Pons (tissue), 1 donor: ENCODE measurements at places on chromosomes 4 and X.

GRCh38 chr4:72063726-72064125 is 31.9 kb downstream of the NPFFR2 start:
- no peak for DNase-seq

DNA sequence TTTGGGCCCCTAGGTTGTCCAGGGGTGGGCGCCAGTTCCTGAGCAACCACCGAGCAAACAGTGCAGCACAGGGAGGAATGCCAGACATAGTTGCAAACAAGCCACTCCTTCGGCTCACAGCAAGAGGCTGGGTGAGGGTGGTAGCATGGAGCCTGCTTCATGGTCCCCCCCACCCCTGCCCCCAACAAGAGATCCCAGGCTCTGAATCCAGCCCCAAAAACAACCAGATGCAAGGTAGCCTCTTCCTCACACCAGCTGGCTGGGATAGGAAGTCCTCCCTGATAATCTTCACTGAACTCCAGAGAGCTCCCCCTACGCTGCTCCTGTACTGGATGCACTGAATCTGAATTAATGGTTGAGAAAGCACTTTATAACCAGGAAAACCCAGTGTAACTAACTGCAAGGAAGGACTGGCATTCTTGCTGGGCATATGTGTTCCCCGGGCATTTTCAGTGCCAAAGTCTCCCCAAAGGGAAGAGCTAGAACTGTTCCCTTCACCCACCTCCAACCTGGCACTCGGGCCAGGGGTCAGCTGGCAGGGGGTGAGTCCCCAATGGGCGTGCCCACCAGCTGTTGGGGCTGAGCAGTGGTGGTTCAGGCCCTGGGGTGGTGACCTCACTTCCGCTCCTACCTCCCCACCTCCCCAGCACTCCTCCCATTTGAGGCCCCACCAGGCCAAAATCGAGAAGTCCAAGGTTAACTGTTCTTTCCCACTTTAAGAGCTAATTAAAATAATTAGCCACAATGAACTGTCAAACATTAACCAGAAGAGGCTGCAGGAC is 1.5 kb downstream of the ELF4 start:
- no peak for DNase-seq

DNA sequence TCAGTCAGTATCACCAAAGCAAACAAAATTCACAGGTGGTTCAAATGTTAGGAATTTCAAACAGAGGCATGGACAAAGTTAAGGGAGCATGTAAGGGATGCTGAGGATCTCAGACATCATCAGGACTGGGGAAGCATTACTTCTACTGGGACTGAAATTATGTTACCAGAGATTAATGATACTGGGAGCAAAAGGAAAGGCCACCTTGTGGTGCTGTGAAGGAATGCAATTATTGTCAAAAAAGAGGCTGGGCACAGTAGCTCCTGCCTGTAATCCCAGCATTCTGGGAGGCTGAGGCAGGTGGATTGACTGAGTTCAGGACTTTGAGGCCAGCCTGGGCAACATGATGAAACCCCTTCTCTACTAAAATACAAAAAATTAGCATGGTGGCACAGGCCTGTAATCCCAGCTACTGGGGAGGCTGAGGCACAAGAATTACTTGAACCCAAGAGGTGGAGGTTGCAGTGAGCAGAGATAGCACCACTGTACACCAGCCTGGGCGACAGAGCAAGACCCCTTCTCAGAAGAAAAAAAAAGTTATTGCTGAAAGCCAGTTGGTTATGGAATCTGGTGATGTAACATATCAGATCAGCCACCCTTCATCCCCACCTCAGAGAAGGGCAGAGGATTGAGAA is 954.3 kb downstream of the PCDH7 start:
- no peak for DNase-seq

DNA sequence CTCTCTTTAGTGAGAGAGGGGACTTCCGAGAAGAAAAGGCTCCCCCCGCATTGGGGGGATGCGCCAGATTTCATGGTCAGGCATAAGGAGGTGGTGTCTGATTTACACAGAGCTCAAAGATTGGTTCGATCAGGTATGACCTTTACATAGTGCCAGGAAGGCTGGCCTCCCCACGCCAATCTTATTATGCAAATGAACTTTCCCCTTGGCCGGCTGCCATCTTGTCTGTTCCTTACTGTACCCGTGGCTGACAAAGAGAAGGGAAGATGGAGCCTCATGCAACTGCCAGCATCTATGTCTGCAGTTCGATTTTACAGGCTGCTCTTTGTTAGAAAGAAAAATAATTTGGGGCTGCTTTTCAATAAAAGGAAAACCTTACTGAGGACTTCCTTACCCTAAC is 197.2 kb downstream of the GPM6A start:
- no peak for DNase-seq

- no peak for DNase-seq
Observed at GRCh38 chrX:54430519-54430918, 9.7 kb upstream of the TSR2 start.

- peak; percentile 14 for DNase-seq
Observed at GRCh38 chrX:317424-318067, 1.1 kb downstream of the GTPBP6 start.

DNA sequence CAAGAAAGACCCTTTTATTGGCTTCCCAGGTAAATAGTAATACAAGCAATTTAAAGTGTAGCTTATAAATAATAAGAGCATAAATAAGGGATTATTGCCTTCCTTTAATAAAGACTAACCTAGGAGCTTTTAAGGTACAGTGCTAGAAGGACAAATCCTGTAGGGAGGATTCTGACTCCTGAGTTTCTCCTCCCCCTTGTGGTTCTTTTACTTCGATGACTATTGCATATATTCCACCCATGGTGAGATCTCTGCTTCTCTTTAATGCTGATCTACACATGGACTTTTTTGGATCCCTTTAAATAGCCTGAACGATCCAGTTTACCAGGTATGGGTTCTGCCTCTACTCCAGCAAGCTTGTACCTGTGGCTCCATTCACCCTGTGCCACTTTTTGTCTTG is 2.5 kb downstream of the GALNT7 start:
- no peak for DNase-seq

DNA sequence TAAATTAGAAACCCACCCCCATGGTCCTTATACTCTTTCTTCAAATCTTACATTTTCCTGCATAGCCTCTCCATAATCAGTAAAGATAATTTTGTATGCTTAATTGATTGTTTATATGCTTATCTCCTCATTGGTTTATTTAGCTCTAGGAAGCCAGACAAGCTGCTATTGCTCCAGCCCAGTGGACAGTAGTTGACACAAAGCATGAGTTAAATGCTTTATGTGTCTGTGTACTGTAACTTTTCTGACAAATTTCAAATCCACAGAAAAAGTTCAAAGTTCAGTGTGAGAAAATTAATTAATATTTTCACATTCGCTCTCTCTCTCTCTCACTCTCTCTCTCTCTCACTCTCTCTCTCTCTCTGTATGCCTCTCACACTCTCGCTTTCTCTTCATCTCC is 181.7 kb downstream of the GABRB1 start:
- DNase-seq: peak; percentile 21
